Activated CD4-positive, alpha-beta T cell treated with anti-CD3 and anti-CD28 coated beads, Interleukin-2, amount 10 ng/mL, durations not matched to agents 7 days and 5 days (primary cell): ENCODE measurements at places on chromosomes 7 and 10.

GRCh38 chr7:137820677-137821420, 25.9 kb downstream of the DGKI start:
- no peaks in the 10 kb centered on the region for H3K4me1 ChIP-seq
- DNase-seq: no peak
- H3K27ac ChIP-seq: no peak overlapping the region

GRCh38 chr7:49624611-49625010, 148.8 kb upstream of the VWC2 start:
- DNase-seq: no peak
- H3K27me3 ChIP-seq: no peaks in the 10 kb centered on the region
- no peak overlapping the region for H3K4me3 ChIP-seq
- no peaks in the 10 kb centered on the region for H3K4me1 ChIP-seq
- no peak overlapping the region for H3K27ac ChIP-seq

GRCh38 chr7:131166066-131166465, 161.6 kb upstream of the MKLN1 start:
- DNase-seq: no peak
- no peak overlapping the region for H3K4me3 ChIP-seq
- H3K36me3 ChIP-seq: no peaks in the 10 kb centered on the region
- H3K27me3 ChIP-seq: peaks cover 7% of the 10 kb centered on the region
- H3K27ac ChIP-seq: no peak overlapping the region

- H3K27ac ChIP-seq: no peak overlapping the region
- H3K4me1 ChIP-seq: no peaks in the 10 kb centered on the region
- H3K4me3 ChIP-seq: no peak overlapping the region
- DNase-seq: no peak
- no peaks in the 10 kb centered on the region for H3K36me3 ChIP-seq
Observed at GRCh38 chr10:130453721-130454542, 317.7 kb downstream of the GLRX3 start.

GRCh38 chr10:93872375-93873158, 21.2 kb upstream of the SLC35G1 start:
- no peak overlapping the region for H3K4me3 ChIP-seq
- H3K27ac ChIP-seq: no peak overlapping the region
- H3K27me3 ChIP-seq: peaks cover 28% of the 10 kb centered on the region
- no peaks in the 10 kb centered on the region for H3K4me1 ChIP-seq

DNA sequence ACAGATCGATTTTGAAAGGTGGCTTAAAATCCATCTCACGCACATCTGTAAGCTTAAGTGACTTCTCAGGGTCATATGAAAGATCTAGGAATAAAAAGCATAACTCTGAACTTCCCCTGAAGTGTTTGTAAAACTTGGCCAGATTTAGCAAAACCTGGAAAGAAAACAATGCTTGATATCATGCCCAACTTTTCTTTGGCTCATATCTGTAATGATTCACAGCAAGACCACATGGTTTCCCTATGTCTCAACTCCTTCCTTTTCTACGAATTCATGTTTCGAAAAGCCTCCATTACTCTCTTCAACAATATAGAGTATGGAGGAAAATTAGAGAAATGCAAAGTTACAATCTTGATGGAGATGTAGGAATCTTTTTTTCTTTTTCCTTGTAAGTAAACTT, 20.1 kb upstream of the CABCOCO1 start:
- no peak overlapping the region for H3K27ac ChIP-seq
- peaks cover 1% of the 10 kb centered on the region for H3K27me3 ChIP-seq
- H3K4me1 ChIP-seq: no peaks in the 10 kb centered on the region
- no peaks in the 10 kb centered on the region for H3K36me3 ChIP-seq
- no peak for DNase-seq
